ENCODE measurements at places on chromosomes 6 and 20. TPM values are rescaled to one million over a fixed set of nuclear protein-coding genes. Genes with fewer than 3 reads are reported as not detected.

DNA sequence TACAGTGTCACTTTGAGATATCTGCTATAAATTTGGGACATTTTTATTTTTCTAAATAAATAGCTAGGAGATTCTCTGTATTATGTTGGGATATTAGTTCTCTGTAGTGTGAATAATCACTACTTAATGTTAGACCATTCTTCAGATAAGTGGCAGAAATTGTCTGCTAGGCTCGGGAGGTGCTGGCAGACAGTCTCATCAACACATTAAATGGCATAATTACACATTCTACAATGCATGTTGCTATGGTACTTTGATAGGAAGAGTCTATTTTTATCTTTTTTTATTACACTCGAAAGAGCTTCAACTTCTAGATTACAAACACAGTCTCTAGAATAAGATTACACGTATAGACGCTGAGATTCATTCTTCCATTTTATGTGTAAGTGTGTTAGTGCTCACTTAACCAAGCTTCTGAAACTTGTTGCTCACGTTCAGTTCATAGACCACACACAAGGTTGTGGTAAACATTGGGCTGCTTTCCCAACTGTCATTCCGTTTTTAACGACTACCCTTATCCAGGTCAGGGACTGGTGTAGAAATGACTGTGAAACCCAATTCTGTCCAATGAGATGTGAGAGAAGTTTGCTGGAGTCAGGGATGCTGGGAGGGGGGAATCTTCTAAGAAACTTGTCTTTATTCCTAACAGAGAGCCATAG lies 78.6 kb downstream of the TPBG start:
- DNase-seq: no peak

DNA sequence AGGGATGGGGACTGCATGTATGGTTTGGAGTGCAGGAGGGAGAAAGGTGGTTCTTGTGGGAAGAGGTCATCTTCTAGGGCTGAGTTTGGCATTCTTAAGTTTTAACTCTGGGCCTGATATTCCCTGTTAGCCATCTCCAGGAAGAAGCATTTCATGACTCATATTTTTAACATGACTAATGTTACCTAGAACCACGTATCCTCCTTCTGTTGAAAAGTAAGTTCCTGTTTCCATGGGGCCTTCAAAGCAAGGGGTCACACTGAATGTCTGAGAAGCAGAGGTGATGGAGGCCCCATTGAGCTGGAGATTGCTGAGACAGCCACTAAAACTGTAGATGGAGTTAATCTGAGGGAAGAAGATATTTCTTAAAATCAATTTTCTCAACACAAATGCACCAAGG lies 30.2 kb downstream of the FAM229B start:
- no peak for DNase-seq

DNA sequence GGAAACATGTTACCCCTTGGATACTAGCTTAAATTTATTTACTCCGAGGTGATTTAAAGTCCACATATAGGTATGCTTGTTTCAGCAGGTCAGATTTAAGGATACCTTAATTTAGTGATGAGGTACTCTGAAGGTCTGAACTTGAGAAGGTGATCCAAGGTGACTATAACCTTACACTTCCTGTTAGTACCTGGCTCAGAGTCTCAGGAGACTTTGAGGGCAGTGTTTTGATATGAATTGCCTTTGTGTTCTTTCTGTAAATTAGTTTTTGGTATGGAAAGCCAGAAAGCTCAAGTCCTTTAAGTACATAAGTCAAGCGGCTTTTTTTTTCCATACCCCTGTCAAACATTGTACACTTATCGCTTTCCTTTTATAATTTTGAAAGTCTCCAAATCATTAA lies 489.0 kb downstream of the CDKAL1 start:
- no peak for DNase-seq

DNA sequence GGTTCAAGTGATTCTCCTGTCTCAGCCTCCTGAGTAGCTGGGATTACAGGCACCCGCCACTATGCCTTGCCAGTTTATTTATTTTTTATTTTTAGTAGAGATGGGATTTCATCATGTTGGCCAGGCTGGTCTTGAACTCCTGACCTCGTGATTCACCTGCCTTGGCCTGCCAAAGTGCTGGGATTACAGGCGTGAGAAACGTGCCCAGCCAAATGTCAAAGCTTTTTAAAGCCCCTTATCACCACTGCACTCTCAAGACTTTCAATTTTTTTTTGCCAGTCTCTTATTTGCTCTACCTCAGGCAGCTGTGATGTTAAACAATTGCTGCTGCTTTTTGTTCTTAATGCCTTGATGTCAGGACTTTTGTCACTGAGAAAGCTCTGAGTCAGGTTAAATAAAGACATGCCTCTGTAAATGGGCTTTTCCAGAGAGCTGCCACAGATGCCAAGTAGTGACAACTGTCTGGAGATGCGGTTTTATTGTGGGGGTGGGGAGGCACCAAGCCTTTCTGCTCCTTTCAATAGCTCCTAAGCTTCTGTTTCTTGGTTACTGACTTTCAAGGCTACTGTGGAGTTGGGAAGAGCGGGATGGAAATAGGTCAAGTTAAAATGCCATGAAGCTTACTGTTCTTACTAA lies 29.2 kb downstream of the RSPH3 start:
- no peak for DNase-seq

DNA sequence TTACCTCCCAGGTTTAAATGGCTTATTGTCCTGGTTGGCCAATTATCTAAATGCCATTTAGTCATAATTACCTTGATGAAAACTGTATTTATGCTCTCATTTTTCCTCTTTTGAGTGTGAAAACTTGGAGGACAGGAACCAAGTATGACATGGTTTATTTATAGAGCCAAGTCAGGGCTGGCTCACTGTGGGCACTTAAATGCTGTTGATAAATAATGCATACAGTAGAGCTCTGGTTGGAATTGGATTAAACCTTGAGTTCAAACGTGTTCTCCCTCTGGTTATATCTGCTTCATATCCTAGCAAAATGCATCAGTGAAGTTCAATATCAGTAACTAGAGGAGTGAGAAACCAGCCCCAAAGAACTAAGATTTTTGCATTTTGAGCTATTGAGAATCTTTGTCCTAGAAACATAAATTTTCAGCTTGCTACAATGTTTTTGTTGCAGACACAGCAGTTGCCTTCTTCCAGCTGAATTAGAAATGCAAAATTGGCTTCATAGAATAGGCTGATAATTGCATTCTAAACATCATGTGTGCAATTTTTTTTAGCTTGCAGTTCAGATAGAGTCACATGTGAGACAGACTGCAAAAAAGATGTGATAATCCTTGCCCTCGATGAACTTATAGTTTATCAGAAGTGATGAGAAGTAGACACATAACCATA lies 255.8 kb downstream of the BTBD3 start:
- no peak for DNase-seq

GRCh38 chr6:114634016-114634415 lies 291.2 kb upstream of the HS3ST5 start:
- no peak for DNase-seq

Gene PCED1A
- 18.9 TPM for polyA plus RNA-seq

Gene PPP1R16B
- 3.8 TPM for polyA plus RNA-seq

- no peak for DNase-seq
Measured at GRCh38 chr6:1346101-1346500, 34.2 kb downstream of the FOXQ1 start.

DNA sequence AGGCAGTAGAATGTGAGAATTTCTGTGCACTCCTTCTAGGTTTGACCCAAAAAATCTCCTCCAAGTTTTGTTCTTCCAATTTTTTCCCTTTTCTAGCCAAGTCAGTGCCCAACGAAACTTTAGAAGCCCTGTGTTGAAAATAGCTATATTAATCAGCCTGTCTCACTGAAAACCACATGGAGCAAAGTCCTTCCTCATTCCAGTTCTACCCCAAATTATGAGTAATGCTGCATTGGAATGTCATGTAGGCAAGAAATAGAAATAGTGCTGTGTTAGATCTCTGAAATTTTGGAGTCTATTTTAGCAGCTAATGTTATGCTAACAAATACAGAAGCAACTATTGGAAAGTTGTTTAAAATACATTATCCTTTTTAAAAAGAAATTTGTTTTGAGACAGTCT lies 725.5 kb downstream of the TBC1D32 start:
- DNase-seq: no peak

Measured in H1 (cell line).